Gastrocnemius medialis (tissue), 4 donors: ENCODE measurements at places on chromosomes 5 and 9. TPM values are rescaled to one million over a fixed set of nuclear protein-coding genes. Genes with fewer than 3 reads are reported as not detected.
A peak's percentile ranks its signal among the peaks of the same experiment; 100 is the strongest.

DNA sequence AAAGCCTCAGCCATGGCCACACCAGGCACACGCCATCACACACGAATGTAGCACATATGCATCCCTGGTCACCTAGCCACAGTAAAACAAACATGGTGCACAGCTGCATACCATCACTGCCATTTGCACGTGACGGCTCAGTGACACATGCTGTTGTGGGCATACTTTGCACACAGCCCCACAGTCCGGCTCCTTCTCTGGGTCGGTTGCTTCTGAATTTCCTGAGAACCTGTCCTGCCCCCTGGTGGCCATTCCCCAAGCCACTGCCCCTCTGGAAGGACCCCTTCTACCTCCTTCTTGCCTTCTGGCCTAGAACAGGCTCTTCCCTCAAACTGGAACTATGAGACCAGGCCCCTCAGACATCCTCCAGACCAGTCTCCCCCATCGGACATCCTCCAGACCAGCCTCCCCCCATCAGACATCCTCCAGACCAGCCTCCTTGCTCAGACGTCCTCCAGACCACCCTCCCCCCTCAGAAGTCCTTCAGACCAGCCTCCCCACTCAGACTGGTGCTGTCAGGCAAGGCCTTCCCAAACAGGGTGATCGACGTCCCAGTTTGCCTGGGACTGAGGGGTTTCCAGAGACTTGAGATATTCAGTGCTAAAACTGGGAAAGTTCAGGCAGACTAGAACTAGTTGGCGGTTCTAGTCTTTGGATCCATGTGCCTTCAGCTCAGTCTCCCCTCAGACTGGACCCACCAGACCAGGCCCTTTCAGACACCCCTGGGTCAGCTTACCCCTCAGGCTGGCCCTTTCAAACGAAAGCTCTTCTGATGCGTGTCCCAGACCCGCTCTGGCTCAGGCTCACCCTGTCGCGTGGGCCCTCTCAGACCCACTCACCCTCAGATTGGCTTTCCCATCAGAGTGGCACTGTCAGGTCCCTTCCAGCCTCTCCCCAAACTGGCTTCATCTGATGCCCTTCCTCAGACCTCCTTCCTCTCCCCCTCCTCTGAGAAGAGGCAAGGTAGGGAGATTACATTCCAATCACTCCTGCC lies 24.3 kb upstream of the ENHO start:
- DNase-seq: peak; percentile 59
- H3K27me3 ChIP-seq: no peaks in the 10 kb centered on the region
- no peak overlapping the region for H3K27ac ChIP-seq
- H3K4me3 ChIP-seq: no peak overlapping the region
- peaks cover 6% of the 10 kb centered on the region for H3K4me1 ChIP-seq

Gene ANKDD1B
- total RNA-seq: not detected

Gene SREK1
- 61.1 TPM for total RNA-seq

GRCh38 chr9:113913426-113914195 lies 37.5 kb downstream of the ZNF618 start:
- H3K4me3 ChIP-seq: no peak overlapping the region
- no peaks in the 10 kb centered on the region for H3K36me3 ChIP-seq
- no peaks in the 10 kb centered on the region for H3K27me3 ChIP-seq
- DNase-seq: peak; percentile 68
- peaks cover 22% of the 10 kb centered on the region for H3K4me1 ChIP-seq

- DNase-seq: no peak
- H3K27ac ChIP-seq: no peak overlapping the region
- no peak overlapping the region for H3K4me3 ChIP-seq
Measured at GRCh38 chr5:144487207-144487606, 316.5 kb downstream of the KCTD16 start.

DNA sequence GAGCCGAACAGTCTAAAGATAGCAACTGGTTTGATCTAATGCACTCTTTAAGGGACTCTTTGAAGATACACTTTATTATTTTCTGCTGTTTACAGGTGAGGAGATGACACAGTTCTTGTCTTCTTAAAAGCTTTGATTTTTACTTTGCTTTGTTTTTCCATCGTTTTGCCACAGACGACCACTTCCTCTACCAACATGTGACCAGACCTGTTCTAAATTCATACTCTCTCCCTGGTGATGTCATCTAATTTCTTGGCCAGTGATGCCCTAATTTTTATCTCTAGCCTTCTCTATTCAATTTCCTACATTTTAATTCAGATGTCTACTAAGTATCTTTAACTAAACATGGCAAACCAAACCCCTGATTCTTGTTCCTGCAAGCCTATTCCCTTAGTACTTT lies 583.4 kb upstream of the ITGA1 start:
- H3K4me1 ChIP-seq: no peaks in the 10 kb centered on the region
- DNase-seq: no peak
- H3K36me3 ChIP-seq: no peaks in the 10 kb centered on the region
- no peaks in the 10 kb centered on the region for H3K27me3 ChIP-seq
- no peak overlapping the region for H3K4me3 ChIP-seq
- H3K27ac ChIP-seq: no peak overlapping the region

Gene MAMDC2
- total RNA-seq: 9.9 TPM

- no peak overlapping the region for H3K4me3 ChIP-seq
- H3K4me1 ChIP-seq: no peaks in the 10 kb centered on the region
- H3K36me3 ChIP-seq: no peaks in the 10 kb centered on the region
- DNase-seq: no peak
- H3K27me3 ChIP-seq: no peaks in the 10 kb centered on the region
Measured at GRCh38 chr5:76025069-76025468, 58.1 kb upstream of the SV2C start.

GRCh38 chr9:101513351-101513750 lies 20.3 kb upstream of the RNF20 start:
- no peak for DNase-seq
- no peaks in the 10 kb centered on the region for H3K4me1 ChIP-seq
- no peak overlapping the region for H3K27ac ChIP-seq
- H3K27me3 ChIP-seq: no peaks in the 10 kb centered on the region
- H3K36me3 ChIP-seq: no peaks in the 10 kb centered on the region
- no peak overlapping the region for H3K4me3 ChIP-seq

DNA sequence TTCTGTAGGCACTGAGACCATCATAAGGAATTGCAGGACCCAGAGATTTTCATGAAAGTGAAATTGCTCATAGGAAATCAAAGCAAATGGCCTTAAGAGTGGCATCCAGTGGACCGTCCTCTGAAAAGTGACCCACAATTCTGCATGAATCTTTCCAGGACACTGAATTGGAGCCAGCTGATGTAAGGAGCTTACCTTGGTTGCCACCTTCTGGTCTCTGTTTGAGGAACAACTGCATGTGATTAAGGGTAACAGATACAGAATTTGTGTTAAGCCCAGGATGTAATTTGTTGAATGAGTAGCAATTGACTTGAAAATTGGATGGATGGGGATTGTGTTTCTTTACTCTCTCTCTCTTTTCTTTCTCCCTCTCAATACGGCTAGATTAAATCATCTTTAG lies 49.9 kb upstream of the GAS1 start:
- no peaks in the 10 kb centered on the region for H3K4me1 ChIP-seq
- H3K4me3 ChIP-seq: no peak overlapping the region
- no peak overlapping the region for H3K27ac ChIP-seq
- no peaks in the 10 kb centered on the region for H3K36me3 ChIP-seq

GRCh38 chr9:80839821-80840675 lies 849.3 kb downstream of the TLE1 start:
- no peak overlapping the region for H3K4me3 ChIP-seq
- H3K36me3 ChIP-seq: no peaks in the 10 kb centered on the region
- no peaks in the 10 kb centered on the region for H3K27me3 ChIP-seq

DNA sequence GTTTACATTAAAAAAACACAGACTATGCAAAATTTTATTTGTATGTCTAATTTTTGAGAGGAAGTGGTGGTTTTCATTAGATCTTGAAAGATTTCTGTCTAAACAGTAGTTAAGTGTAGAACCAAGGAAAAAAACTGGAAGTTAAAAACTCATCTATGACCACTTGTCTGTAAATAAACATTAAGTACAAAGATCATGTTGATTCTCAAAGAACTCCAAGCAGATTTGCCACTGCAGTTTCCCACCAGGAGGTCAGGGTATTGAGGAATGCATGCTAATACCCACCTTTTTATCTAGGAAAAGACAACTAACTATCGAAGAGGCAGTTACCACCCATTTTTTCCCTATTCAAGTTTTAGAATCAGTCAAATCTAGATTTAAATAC lies 1.9 kb downstream of the STOM start:
- DNase-seq: no peak
- H3K27me3 ChIP-seq: no peaks in the 10 kb centered on the region
- H3K4me3 ChIP-seq: peak overlapping the region; percentile 85
- peaks cover 85% of the 10 kb centered on the region for H3K4me1 ChIP-seq
- H3K36me3 ChIP-seq: no peaks in the 10 kb centered on the region

Gene TLE4
- total RNA-seq: 64.6 TPM

Gene SLC34A3
- not detected for total RNA-seq

Gene ADRA1B
- 0.61 TPM for total RNA-seq

Gene PCDHGA8
- total RNA-seq: 0.82 TPM

GRCh38 chr9:116939614-116940013 lies 252.5 kb downstream of the TRIM32 start:
- no peak overlapping the region for H3K4me3 ChIP-seq
- no peak for DNase-seq
- no peaks in the 10 kb centered on the region for H3K4me1 ChIP-seq
- H3K36me3 ChIP-seq: no peaks in the 10 kb centered on the region
- H3K27ac ChIP-seq: no peak overlapping the region

- H3K27ac ChIP-seq: no peak overlapping the region
- H3K27me3 ChIP-seq: no peaks in the 10 kb centered on the region
- DNase-seq: no peak
- no peaks in the 10 kb centered on the region for H3K4me1 ChIP-seq
- no peak overlapping the region for H3K4me3 ChIP-seq
Measured at GRCh38 chr5:65105301-65105700, 336.6 kb downstream of the CWC27 start.
